ENCODE measurements at places on chromosomes 7 and 10. TPM values are rescaled to one million over a fixed set of nuclear protein-coding genes. Genes with fewer than 3 reads are reported as not detected.

NPY gene
- total RNA-seq: not detected

CEP41 gene
- 12.1 TPM for total RNA-seq

LARP4B gene
- 24.5 TPM for total RNA-seq

GLCCI1 gene
- 1.7 TPM for total RNA-seq

ALDH18A1 gene
- total RNA-seq: 108 TPM

CPED1 gene
- 0.96 TPM for total RNA-seq

POLD2 gene
- total RNA-seq: 107 TPM

VSTM4 gene
- total RNA-seq: under 0.01 TPM

VDAC2 gene
- 279 TPM for total RNA-seq

FAM25A gene
- 10.8 TPM for total RNA-seq

HGF gene
- total RNA-seq: under 0.01 TPM

NOM1 gene
- 13.5 TPM for total RNA-seq

MAT1A gene
- total RNA-seq: under 0.01 TPM

CYP2C19 gene
- not detected for total RNA-seq

PRLHR gene
- total RNA-seq: not detected

STK31 gene
- total RNA-seq: not detected

NPFFR1 gene
- not detected for total RNA-seq

OPN1SW gene
- total RNA-seq: not detected

VWA2 gene
- 6.8 TPM for total RNA-seq

PNLIPRP2 gene
- not detected for total RNA-seq

DNMBP gene
- 6.6 TPM for total RNA-seq

TMEM270 gene
- not detected for total RNA-seq

GJD4 gene
- total RNA-seq: not detected

LMOD2 gene
- total RNA-seq: not detected

PTPRN2 gene
- 1.2 TPM for total RNA-seq

ZNF518A gene
- total RNA-seq: 12.8 TPM

NOC3L gene
- total RNA-seq: 38.6 TPM

NME8 gene
- not detected for total RNA-seq

CLCN1 gene
- not detected for total RNA-seq

METTL27 gene
- not detected for total RNA-seq

FXYD4 gene
- not detected for total RNA-seq

TUBB8 gene
- total RNA-seq: not detected

HOXA10 gene
- total RNA-seq: 2.2 TPM

CNPY1 gene
- not detected for total RNA-seq

DRGX gene
- total RNA-seq: not detected

BLNK gene
- total RNA-seq: 5.5 TPM

PRPF18 gene
- total RNA-seq: 41.6 TPM

NPC1L1 gene
- not detected for total RNA-seq

CYP2W1 gene
- not detected for total RNA-seq

MUC3A gene
- not detected for total RNA-seq

KCP gene
- total RNA-seq: 0.72 TPM

ASB10 gene
- not detected for total RNA-seq

ENKUR gene
- total RNA-seq: under 0.01 TPM
